Foreskin keratinocyte (primary cell): ENCODE measurements at places on chromosomes 13 and 19. TPM values are rescaled to one million over a fixed set of nuclear protein-coding genes. Genes with fewer than 3 reads are reported as not detected.

The APLP1 gene
- total RNA-seq: 0.95 and 1.2 TPM in 2 replicates

The TEX101 gene
- total RNA-seq: not detected in 2 replicates

The OR7D2 gene
- not detected in 2 replicates for total RNA-seq

The ATP8B3 gene
- total RNA-seq: 1.1 and 1.3 TPM in 2 replicates

The NOTCH3 gene
- 0.21 and 0.24 TPM in 2 replicates for total RNA-seq

The IGFL3 gene
- 2.3 and 5.2 TPM in 2 replicates for total RNA-seq

The ZNF726 gene
- 2.2 and 3.2 TPM in 2 replicates for total RNA-seq

The JSRP1 gene
- 0.17 TPM in 1 of 2 replicates, not detected in the other for total RNA-seq

The SYMPK gene
- 45.7 and 46.9 TPM in 2 replicates for total RNA-seq

The SERPINE3 gene
- total RNA-seq: not detected in 2 replicates

The ALOX5AP gene
- 0.35 and 0.41 TPM in 2 replicates for total RNA-seq

The BICRA gene
- 3.3 and 3.7 TPM in 2 replicates for total RNA-seq

The KLK1 gene
- 1.1 and 1.3 TPM in 2 replicates for total RNA-seq

The KL gene
- not detected in 2 replicates for total RNA-seq

The F10 gene
- not detected in 2 replicates for total RNA-seq

The CEACAM5 gene
- not detected in 2 replicates for total RNA-seq

The LILRA2 gene
- not detected in 2 replicates for total RNA-seq

The RFPL4AL1 gene
- not detected in 2 replicates for total RNA-seq

The ZNF714 gene
- total RNA-seq: 10.8 and 13.7 TPM in 2 replicates

The CYP4F12 gene
- 0.07 and 0.31 TPM in 2 replicates for total RNA-seq

The PRSS57 gene
- not detected in 2 replicates for total RNA-seq

The ODAD3 gene
- 0.11 and 0.51 TPM in 2 replicates for total RNA-seq

The TMEM38A gene
- total RNA-seq: 1.3 and 1.6 TPM in 2 replicates

The GIPR gene
- 0.65 and 1.3 TPM in 2 replicates for total RNA-seq

The ZNF555 gene
- total RNA-seq: 4.3 and 4.4 TPM in 2 replicates

The LRP3 gene
- 11.4 and 12.9 TPM in 2 replicates for total RNA-seq

The ZNF414 gene
- total RNA-seq: 5.7 and 6.0 TPM in 2 replicates

The ZNF528 gene
- 6.6 and 7.8 TPM in 2 replicates for total RNA-seq

The PRR12 gene
- total RNA-seq: 5.7 TPM in 2 replicates

The LGALS4 gene
- total RNA-seq: 0.20 TPM in 1 of 2 replicates, not detected in the other

The NKPD1 gene
- total RNA-seq: 0.04 and 0.07 TPM in 2 replicates

The HPN gene
- total RNA-seq: not detected in 2 replicates

The VSTM2B gene
- total RNA-seq: not detected in 2 replicates

The CDX2 gene
- total RNA-seq: not detected in 2 replicates

The KLK2 gene
- not detected in 2 replicates for total RNA-seq

The LGALS14 gene
- not detected in 2 replicates for total RNA-seq

The USF2 gene
- total RNA-seq: 54.5 and 59.6 TPM in 2 replicates

The CAPN12 gene
- 0.78 and 1.4 TPM in 2 replicates for total RNA-seq

The CEACAM21 gene
- not detected in 2 replicates for total RNA-seq

The DNAJC3 gene
- 39.0 and 48.8 TPM in 2 replicates for total RNA-seq

The ANGPTL8 gene
- total RNA-seq: not detected in 2 replicates

The ADGRE1 gene
- total RNA-seq: not detected in 2 replicates

The CCDC70 gene
- not detected in 2 replicates for total RNA-seq

The KRTDAP gene
- 9.0 and 12.6 TPM in 2 replicates for total RNA-seq

The LILRB4 gene
- not detected in 2 replicates for total RNA-seq

The ARHGAP45 gene
- 4.5 and 5.5 TPM in 2 replicates for total RNA-seq

The ZNF296 gene
- 2.5 TPM in 2 replicates for total RNA-seq

The BLOC1S3 gene
- total RNA-seq: 5.7 and 6.6 TPM in 2 replicates

The EDNRB gene
- not detected in 2 replicates for total RNA-seq

The ZFR2 gene
- total RNA-seq: 0.17 TPM in 1 of 2 replicates, not detected in the other
